ENCODE measurements at places on chromosomes 12 and 14.

- DNase-seq = no peak
Measured at GRCh38 chr12:99722690-99723486, 75.3 kb downstream of the GARIN6 start.

- DNase-seq = no peak
Measured at GRCh38 chr14:59376686-59377085, 88.5 kb downstream of the GPR135 start.

GRCh38 chr12:1297206-1297605 lies 297.2 kb downstream of the FBXL14 start:
- no peak for DNase-seq

- no peak for DNase-seq
Measured at GRCh38 chr12:98229540-98229924, 285.9 kb upstream of the TMPO start.

GRCh38 chr12:56288705-56289387 lies 11.3 kb downstream of the CS start:
- DNase-seq = no peak

GRCh38 chr12:80747800-80748199 lies 31.1 kb downstream of the MYF5 start:
- no peak for DNase-seq

DNA sequence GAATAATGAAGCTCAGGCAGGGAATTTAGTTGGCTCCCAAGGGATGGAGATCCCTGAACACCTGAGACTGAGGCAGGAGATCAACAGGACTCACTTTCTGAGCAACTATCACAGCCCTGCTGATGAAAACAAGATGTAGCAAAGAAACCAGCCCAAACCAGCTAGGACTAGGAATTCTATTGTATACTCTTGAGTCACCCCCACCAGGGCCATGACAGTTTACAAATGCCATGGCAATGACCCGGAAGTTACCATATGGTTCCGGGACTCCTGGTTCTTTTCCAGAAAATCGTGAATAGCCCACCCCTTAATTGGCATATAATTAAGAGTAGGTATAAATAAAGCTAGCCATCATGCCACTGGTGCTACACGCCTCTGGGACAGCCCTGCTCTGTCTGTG lies 46.0 kb upstream of the OASL start:
- no peak for DNase-seq

- DNase-seq = no peak
Measured at GRCh38 chr12:53097207-53097563, 282 bp upstream of the IGFBP6 start.

DNA sequence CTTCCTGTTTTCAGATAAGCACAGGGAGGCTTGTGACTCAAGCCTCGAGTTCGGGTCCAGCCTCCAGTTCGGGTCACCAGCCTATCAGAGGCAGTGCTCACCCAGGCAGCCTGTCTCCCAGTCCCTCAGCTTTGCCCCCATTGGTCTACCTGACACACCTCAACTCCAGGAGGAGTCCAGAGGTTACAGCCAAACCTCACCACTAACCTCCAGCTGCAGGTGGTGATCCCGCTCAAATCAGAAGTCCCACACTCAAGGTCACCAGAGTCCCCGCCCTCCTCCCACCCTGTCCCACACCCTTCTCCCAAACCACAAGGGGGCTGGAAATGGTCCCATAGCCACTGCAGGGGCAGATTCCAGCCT lies 42.1 kb downstream of the KDM2B start:
- DNase-seq = no peak

- DNase-seq = no peak
Measured at GRCh38 chr14:55109836-55110235, 19.2 kb upstream of the LGALS3 start.

All from stimulated activated CD4-positive, alpha-beta T cell treated with anti-CD3 and anti-CD28 coated beads, Interleukin-2, amount 100 ng/mL, for 48 hours (primary cell).